ENCODE measurements at places on chromosomes 3 and 15.

GRCh38 chr3:159787178-159787574, 201.5 kb upstream of the IL12A start:
- no peak for DNase-seq

DNA sequence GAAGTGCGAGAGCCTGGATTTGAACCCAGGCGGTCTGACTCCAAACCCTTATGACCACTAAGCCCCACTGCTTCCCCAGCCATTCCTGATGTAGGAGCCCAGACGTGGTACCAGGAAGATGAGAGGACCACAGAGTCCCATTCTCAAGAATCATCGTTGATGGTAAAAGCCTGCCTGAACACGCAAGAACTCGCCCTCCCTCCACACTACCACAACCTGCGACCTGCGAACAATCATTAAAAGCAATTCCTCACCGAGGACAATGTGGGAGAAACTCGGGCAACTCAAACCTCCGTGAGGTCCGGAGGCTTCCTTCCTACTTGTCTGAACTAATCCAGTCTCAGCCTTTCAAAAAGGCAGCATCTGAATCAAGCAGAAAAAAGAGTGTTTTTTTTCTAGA, 10.3 kb downstream of the MAGI1 start:
- DNase-seq = no peak

DNA sequence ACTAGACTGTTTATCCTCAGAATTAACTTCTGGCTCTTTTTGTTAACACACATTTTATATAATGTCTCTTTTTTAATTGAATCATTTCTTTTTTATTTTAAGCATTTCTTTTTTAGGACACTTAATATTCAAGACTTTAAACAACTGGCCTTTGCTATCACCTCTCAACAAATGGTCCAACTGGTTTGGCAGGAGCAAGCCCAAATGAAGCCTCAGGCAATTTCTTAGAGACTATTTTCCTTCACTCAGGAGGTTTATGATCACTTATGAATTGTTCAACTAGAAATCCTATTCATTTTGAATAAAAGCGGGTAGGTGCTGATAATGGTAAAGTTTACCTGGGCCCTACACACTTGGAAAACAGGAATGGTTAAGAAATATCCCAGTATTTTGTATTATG, 705.6 kb upstream of the GBE1 start:
- DNase-seq = no peak

GRCh38 chr3:192642651-192643050, 84.7 kb downstream of the FGF12 start:
- no peak for DNase-seq

DNA sequence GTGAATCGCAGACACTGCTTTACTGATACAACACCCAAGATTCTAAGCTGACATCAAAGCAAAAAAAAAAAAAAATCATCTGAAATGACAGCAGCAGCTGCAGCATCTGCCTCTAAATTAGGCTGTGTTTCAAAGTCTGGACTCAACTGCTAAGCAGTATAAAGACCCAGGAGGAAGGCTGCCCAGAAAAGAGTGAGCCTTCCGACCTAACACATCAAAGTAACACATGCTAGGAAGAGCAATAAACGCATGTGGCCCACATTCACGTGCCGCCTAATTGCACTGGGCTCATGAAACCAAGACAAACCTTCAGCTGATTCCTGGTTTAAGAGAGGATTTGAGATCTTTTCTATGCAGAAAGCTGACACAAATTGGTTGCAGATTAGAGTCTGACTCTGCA, 317.1 kb downstream of the ZIC4 start:
- DNase-seq = no peak

DNA sequence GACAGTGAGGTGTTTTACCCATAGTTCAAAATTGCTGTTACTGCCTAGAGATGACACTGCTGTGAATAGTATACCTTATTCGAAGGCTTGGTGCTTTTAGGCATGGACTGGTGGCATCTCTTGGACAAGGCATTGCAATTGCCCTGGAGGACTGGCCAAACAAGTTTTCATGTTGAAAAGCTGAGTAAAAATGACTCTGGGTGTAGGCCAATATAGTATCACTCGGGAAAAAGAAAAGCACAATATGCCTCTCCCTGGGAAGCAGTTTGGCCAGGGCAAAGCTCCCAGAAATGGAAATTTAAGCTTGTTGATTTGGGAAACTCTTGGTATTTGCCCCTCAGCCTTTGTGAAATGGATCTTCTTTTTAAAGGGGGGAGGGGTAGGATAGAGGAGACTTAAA, 54.8 kb downstream of the ZNF609 start:
- DNase-seq = no peak

GRCh38 chr15:82536409-82537350, 3.6 kb downstream of the RPS17 start:
- DNase-seq = no peak

DNA sequence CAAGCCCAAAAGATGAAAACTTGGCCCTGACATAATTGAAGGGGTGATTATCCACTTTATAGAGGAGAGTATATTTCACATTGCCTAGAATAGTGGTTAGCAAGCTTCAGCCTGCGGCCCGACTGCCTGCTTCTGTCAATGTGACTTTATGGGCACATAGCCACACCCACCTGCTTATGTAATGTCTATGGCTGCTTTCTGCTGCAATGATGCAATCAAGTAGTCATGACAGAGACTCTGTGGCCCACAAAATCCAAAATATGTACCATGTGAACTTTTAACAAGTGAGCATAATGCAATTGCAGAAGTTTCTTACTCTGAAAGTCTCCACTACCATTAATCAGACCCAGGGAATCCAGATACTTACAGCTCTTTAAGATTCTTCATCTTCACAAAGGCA, 103.1 kb downstream of the LRIG1 start:
- DNase-seq = peak; percentile 50

DNA sequence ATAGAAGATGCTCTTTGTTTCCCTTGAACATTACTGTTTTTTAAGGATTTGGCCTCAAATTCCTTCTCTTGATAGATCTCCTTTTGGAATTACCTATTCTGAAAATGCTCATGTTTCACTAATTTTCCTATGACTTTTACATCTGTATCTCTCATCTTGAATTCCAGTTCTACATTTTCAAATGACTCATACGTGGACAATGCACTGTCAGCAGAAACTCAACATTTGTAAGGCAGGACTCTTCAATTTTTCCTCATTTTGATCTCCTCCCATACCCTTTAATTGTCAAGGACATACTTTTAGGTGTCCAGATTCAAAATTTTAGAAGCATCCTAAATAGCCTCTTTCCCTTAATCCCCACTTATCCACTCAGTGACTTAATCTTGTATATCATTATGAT, 341.0 kb upstream of the RASGRP1 start:
- DNase-seq = no peak

GRCh38 chr3:155753038-155753639, 8.3 kb upstream of the PLCH1 start:
- no peak for DNase-seq

DNA sequence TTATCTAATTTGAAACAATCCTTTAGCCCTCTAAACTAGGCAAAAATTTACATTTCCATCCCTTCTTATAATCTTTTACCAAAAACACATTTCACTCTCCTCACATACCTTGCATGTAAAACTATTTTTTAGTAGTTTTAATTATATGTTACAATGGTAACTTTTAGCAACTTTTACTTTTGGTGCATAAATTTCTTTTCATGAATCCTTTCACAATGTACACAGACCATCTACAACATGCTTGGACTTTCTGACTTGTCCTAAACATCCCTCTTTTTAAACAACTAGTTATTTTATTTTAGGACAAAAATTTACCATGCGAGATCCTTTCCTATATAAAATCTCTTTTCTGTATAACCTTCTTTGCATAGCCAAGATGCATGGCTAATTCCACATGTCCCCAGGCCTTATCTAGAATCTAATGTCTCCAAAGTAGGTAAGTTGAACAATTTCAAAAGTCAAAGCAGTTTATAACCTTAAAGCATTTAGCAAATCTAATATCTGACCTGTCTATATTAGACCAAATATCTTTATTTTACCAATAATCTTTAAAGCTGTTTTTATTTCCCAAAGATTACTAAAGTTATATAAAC, 14.4 kb upstream of the ALDH1L1 start:
- no peak for DNase-seq

DNA sequence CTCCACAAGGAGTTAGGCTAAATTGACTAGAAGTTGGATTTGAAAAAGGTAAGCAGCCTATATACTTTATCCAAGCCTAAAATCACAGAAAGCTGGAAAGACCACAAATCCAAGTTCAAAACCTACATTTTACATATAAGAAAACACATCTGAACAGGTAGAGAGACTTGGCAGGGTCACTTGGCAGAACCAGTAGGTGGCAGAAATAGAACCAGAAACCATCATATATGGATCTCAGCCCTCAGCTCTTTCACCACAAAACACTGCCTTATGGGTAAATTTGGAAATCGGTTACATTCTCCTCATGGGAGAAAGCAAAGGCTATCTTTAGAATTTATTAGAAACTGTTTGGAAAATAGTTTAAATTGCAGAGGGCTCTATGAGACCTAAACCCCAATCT, 44.2 kb downstream of the MKRN2 start:
- DNase-seq = no peak

- DNase-seq = no peak
These were observed 5.9 kb upstream of the TBC1D21 start for GRCh38 chr15:73867426-73867825.

DNA sequence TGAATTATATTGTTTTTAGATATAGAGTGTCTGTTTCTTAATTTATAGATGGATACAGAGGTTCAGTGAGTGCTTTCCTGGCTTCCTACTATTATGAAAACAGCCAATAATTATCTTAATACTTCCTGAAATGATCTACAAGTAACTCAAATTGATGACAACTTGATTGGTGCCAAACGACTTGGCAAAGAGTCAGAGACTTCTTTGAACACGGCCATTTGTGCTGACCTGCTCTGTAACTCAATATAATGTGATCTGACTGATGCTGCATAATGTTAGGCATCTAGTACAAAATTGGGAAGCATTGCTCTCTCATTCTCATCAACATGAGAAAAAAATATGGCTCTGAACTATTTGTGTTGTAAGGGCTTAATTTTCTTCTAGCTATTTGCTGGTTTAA, 193.9 kb downstream of the DIPK2A start:
- no peak for DNase-seq

DNA sequence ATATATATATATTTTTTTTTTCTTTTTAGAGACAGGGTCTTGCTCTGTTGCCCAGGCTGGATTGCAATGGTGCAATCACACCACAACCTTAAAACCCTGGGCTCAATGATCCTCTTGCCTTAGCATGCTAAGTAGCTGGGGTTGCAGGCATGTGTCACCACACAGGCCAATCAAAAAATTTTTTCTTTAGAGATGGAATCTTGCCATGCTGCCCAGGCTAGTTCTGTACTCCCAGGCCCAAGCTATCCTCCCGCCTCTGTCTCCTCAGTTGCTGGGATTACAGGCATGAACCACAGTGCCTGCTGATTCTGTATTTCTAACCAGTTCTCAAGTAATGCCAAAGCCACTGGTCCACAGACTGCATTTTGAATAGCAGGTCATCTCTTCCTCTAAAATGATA, 291.3 kb upstream of the ZPLD1 start:
- no peak for DNase-seq

DNA sequence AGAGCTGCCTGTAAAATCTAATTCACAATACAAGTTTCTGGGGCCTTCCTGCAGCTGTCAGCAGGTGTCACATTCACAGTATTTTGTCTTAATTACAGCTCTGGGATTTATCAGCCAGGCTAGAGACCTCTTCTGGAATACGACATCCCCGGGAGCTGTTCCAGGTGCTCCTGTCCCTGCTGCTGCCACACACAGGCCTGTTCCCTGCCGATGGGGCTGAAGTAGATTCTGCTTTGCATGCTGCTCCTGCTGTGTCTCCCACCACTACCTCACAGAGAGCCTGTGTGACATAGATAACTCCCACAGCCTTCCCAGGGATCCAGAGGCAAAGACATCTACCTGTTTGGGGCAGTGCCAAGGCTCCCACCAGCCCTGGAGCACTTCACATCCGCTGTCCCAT, 20.4 kb downstream of the COLQ start:
- no peak for DNase-seq

DNA sequence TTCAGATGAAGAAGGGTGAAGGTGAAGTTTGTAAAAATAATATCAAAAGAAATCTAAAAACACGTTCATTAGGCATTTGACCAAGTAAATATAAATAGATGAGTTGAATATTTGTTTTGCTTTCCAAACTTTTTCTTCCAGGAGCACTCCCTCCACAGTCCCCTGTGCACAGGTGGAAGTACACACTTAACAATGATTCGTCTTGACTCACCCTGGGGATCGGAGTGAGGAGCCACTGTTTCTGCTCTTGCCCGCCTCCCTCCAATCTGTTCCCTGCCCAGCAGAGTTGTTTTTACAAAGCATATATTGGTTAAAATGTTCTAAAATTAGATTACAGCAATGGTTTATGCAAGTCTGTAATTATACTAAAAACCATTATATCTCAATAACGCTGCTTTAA, 175.1 kb downstream of the PTPRG start:
- DNase-seq = no peak

- DNase-seq = no peak
These were observed 17.8 kb downstream of the GCSAM start for GRCh38 chr3:112115161-112115739.
